Immature natural killer cell (primary cell): ENCODE measurements at places on chromosomes 6 and 20. TPM values are rescaled to one million over a fixed set of nuclear protein-coding genes. Genes with fewer than 3 reads are reported as not detected.

DNA sequence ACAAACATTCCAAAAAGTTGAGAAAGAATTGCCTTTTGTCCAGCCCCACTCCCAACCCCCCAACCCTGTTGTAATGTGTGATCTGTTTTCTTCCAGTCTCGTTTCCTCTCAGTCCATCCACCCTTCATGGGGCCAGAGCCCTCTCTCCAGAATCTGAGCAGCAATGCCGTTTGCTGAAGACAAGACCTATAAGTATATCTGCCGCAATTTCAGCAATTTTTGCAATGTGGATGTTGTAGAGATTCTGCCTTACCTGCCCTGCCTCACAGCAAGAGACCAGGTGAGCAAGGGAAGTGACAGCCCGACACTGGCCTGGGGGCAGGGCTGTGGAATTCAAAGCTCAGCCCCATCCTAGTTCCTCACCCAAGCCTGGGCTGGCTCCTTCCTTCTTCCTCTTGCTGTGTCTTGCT, 7.8 kb downstream of the MAVS start:
- H3K4me3 ChIP-seq, result no peak overlapping the region
- DNase-seq, result no peak
- H3K4me1 ChIP-seq, result peaks cover 17% of the 10 kb centered on the region

GRCh38 chr6:82088978-82089771, 158.4 kb downstream of the IBTK start:
- H3K36me3 ChIP-seq, result no peaks in the 10 kb centered on the region

DNA sequence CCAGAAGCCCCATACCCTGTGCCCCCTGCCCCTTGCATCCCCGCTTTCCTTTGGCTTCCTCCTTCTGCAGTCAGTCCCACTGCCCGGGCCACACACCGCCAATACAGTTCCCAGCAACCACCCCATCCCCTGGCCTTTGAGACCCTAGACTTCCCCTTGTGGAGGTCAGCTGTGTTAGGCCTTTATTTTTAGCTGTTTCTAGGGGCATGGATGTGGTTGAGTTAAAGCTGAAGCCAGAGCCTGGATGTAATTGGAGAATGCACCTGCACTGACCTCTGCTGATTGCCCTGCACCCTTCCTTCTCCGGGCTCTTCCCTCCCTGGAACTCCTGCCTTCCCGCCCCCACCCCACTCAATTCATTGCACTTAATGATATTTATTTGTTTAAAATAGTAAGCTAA, 33.9 kb downstream of the LYRM2 start:
- no peak overlapping the region for H3K4me3 ChIP-seq
- DNase-seq, result no peak
- H3K27ac ChIP-seq, result no peak overlapping the region
- H3K4me1 ChIP-seq, result no peaks in the 10 kb centered on the region
- H3K36me3 ChIP-seq, result no peaks in the 10 kb centered on the region

DNA sequence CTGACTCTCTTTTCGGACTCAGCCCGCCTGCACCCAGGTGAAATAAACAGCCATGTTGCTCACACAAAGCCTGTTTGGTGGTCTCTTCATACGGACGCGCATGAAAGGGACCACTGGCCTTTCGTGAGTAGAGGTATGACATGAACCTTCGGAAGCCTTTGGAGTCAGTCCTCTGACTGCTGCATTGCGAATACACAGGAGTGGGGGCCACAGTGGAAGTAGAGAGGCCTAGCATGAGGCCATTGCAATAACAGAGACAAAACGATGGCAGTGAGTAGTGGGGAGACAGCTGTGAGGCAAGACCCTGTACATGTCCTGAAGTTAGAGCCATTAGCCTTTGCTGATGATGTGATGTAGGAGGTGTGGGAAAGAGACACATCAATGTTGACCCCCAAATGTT, 56.4 kb downstream of the SMPDL3A start:
- H3K4me1 ChIP-seq, result no peaks in the 10 kb centered on the region
- H3K27me3 ChIP-seq, result no peaks in the 10 kb centered on the region

DNA sequence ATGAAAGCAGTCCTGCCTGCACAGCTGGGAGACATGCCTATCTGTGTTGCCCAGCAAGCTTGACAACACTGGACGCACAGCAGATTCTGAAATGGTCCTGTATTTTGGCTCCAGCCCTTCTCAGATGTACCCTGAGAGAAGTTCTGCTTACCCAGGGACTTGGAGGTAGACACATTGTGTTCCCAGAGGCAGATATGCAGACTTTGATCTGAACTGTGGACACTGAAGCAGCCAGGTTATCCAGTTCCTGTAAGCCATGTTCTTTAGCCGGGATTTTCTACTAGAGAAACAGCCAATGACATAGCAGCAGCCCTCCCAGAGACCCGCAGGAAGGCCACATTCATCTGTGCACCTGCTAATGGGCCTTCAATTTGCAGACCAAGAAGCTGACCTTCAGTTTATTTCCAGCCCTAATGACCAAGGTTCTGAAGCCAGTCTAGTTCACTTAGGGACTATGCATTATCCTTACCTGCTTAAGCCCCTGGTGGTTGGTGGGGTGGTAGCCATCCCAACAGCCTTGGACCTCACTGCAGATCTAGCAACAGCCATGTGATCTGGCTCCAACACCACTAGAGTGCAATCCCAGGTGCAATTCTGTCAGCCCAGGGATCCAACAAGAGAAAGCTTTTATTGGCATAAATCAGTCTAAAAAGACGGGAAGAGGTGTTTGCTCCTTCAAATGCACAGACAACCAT, 134.2 kb downstream of the MEI4 start:
- H3K4me1 ChIP-seq, result no peaks in the 10 kb centered on the region
- no peak for DNase-seq
- no peaks in the 10 kb centered on the region for H3K27me3 ChIP-seq
- H3K27ac ChIP-seq, result no peak overlapping the region

- H3K4me1 ChIP-seq, result peaks cover 31% of the 10 kb centered on the region
- peak; percentile 87 for DNase-seq
- peak overlapping the region; percentile 85 for H3K27ac ChIP-seq
- no peaks in the 10 kb centered on the region for H3K36me3 ChIP-seq
- peak overlapping the region; percentile 85 for H3K4me3 ChIP-seq
- H3K27me3 ChIP-seq, result peaks cover 3% of the 10 kb centered on the region
These were observed 434 bp upstream of the ECI2 start for GRCh38 chr6:4135665-4136353.

GRCh38 chr20:3101737-3102574, 17.4 kb upstream of the AVP start:
- peak overlapping the region; percentile 76 for H3K4me3 ChIP-seq
- H3K27me3 ChIP-seq, result peaks cover 14% of the 10 kb centered on the region
- peak; percentile 53 for DNase-seq
- peak overlapping the region; percentile 47 for H3K27ac ChIP-seq

DNA sequence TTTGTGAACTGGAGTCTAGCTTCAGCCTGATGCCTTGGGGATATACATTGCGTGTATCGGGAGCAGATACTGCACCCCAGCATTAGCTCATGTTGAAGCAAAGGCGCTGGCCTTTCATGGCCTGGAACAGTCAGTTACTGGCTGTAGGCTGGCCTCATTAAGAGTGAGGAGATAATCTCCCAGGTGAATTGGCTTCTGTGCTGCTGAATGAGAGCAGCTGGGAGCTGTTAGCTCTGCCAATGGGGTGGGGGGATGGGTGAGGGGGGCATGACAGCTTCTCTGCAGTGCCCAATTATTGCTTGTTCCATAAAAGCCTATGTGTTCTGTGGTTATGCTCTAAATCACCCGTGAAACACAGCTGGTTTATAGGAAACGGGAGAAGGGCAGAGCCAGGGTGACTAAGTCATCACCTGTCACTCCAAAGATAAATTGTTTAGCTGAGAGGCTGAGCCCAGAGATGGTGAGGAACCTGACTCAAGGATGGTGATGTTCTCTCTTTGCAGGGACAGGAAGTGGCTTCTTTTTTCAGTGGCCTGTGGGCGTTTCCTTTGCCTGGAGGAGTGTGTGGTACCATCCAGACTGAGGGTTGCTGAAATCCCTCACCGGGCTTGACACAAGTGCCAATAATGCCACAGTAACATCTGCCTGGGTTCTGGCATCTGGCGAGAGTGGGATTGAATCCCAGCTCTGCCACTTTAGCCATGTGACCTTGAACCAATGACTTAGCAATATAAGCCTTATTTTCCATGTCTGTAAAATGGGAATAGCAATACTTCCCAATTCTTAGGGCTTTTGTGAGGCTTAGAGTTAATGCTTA, 170.8 kb downstream of the BCAS1 start:
- no peaks in the 10 kb centered on the region for H3K27me3 ChIP-seq
- H3K4me3 ChIP-seq, result no peak overlapping the region
- H3K4me1 ChIP-seq, result peaks cover 33% of the 10 kb centered on the region
- H3K36me3 ChIP-seq, result no peaks in the 10 kb centered on the region

- H3K36me3 ChIP-seq, result peaks cover 33% of the 10 kb centered on the region
- peaks cover 22% of the 10 kb centered on the region for H3K4me1 ChIP-seq
- H3K27me3 ChIP-seq, result peaks cover 3% of the 10 kb centered on the region
- DNase-seq, result no peak
These were observed 6.7 kb downstream of the MTCH1 start for GRCh38 chr6:36979347-36979742.

FUT9 gene
- not detected for polyA plus RNA-seq

ACTL10 gene
- polyA plus RNA-seq, result 7.0 TPM

TNF gene
- polyA plus RNA-seq, result 2.1 TPM

NOTCH4 gene
- 1.4 TPM for polyA plus RNA-seq

PLCB4 gene
- not detected for polyA plus RNA-seq

RBM24 gene
- polyA plus RNA-seq, result not detected

RFX6 gene
- polyA plus RNA-seq, result not detected

CDSN gene
- not detected for polyA plus RNA-seq

SYTL3 gene
- polyA plus RNA-seq, result 52.0 TPM

ANKEF1 gene
- 3.6 TPM for polyA plus RNA-seq

PAQR8 gene
- 6.2 TPM for polyA plus RNA-seq

CALHM6 gene
- polyA plus RNA-seq, result 107 TPM

PKHD1 gene
- not detected for polyA plus RNA-seq

FOXQ1 gene
- polyA plus RNA-seq, result not detected
